ENCODE measurements at places on chromosomes 3 and 15. TPM values are rescaled to one million over a fixed set of nuclear protein-coding genes. Genes with fewer than 3 reads are reported as not detected.

The CPEB1 gene
- 42.7 TPM for total RNA-seq

The SLCO3A1 gene
- total RNA-seq, result 4.1 TPM

The DCBLD2 gene
- 120 TPM for total RNA-seq

The CLDN1 gene
- total RNA-seq, result 0.15 TPM

The PPP1R14D gene
- total RNA-seq, result not detected

The TRH gene
- not detected for total RNA-seq

The GOLGA6C gene
- 0.15 TPM for total RNA-seq

The CGNL1 gene
- 0.29 TPM for total RNA-seq

The HTR3E gene
- total RNA-seq, result not detected

Measured in smooth muscle cell of trachea (primary cell).